ENCODE measurements at places on chromosomes 3 and 15.

GRCh38 chr3:34374521-34374920, 576.1 kb downstream of the PDCD6IP start:
- no peak for DNase-seq

- no peak for DNase-seq
These were observed 148.3 kb upstream of the TRIM42 start for GRCh38 chr3:140529558-140529957.

GRCh38 chr15:56946150-56946549, 27.7 kb downstream of the TCF12 start:
- no peak for DNase-seq

DNA sequence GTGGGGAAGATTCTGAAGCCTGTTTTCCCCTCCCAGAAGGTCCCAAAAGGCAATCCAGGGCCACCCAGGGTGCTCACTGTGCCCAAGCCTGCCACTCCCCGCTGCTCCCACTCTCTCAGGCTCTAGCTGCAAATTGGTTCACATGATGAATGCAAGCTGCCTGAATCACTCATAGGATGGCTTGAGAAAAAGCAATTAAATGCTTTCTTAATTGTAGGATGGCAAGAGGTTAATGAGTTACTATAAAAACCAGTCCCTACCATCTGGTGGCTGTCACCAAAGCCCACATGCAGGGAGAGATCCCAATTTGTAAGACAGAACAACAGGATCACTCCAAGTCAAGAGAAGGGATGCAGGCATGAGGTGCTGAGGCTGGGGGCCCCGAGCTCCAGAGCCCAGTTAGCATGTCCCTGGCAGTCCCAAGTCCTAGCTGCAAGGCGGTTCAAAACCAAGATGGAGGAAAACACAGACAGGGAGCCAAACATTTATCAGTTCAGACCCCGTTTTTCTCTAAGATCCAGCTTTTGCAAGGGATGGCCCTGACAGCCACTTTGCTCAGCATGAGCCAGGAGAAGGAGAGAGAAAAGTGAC, 207.1 kb downstream of the UACA start:
- DNase-seq = no peak

DNA sequence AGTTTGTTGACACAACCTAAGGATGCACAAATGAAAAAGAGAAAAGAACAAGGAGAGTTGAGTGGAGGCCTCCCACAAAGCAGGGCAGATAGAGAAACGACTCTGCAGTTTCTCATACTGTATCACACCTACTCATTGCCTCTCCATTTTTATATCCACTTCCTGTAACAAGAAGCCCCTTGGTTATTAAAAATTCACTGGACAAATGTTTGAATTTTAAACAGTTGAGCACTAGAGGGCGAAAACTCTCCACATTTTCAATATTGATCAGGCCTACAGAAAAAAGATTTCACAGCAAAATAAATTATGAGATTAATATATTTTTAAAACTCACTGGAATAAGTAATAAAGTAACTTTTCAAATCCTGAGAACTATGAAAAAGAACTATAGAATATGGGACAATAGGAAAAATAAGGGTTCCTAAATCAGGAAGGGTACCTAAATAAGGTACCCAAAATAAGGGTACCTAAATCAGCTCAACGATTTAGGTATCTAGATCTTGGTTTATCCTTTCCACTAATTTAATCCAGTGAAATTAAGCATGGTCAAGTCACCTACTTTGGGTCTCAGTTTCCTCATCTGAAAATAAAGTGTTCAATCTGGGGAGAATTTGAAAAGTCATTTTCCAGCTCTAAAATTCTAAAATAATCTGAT, 47.0 kb upstream of the PPIB start:
- peak; percentile 45 for DNase-seq

DNA sequence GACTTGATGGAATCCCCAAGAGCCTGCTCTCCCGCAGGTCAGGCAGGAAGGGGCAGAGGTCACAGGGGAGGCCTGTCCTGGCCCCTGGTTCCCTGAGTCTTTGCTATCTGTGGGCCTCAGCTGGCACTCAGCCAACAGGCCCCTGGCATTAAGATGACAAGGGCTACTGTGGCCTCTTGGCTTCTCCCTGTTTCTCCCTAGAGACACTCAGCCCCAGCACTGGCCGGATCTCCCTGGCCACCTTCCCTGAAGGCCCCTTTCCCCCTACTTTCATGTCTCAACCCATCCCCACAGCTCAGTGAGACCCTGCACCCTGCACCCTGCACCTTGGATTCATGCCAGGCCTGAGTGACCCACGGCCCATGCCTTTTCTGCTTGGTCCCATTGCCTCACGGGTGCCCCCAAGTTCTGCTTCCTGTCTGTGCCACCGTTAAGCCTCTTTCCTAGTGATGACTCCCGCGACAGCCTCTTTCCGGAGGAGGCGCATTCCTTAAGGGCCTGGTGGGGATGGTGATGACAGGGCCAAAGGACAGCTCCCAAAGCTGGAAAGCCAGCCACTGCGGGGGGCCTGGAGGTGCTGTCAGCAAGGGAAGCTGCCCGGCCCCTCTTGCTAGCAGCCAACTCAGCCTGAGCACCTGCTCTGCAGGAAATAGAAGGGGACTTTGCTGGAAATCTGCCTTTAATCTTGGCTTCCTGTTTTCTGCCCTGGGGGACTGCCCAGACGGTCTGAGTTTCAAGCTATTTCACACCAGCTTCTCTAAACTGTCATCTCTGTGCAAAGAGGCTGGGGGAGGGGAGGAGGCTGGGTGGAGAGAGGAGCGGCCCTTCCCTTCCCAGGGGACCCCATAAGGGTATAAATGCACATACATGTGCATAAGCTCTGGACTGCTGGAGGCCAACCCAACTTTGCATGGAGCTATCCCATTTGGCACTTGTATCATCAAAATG, 4.8 kb upstream of the CSK start:
- peak; percentile 83 for DNase-seq

DNA sequence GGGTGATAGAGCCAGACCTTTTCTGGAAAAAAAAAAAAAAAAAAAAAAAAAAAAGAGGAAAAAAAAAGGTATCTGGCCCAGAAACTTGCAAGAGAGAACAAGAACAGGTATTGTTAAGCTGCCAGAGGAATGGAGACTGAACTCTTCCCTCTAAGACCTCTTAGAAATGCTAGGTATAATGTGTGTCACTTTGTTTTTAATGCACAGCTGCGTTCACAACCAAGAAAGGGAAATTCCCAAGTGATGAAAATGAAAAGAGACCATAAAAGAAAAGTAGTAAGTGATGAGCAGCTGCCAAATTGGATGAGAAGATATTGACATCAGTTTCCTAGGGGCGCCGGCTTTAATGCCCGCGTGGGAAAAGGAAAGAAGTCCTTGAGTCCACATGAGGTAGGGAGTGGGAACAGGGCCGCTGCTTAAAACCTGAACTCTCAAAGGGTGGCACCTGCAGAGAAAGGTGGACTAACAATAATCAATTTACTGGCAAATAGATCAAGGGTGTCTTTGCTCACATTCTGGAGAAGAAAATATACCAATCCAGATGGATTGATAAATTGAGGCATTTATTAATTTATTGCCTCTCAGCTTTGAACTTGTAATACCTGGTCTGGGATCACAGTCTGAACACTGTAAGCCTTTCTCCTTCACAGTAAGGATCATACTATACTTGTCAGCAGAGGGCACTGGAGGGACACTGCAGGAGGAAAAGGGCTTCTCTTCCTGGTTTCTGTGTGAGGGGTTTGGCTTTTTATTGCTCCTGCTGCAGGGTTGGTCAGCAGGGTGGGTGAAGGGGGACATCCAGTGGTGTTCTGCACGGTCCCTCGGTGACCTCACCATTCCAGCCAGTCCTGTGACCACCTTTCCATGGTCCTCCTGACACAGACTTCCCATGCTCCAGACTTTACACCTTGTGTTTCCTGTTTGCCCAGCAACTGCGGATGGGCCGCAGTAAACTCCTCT, 131.6 kb downstream of the AQP9 start:
- peak; percentile 52 for DNase-seq
